Bronchial epithelial cell (primary cell): ENCODE measurements at places on chromosomes 6 and 20. TPM values are rescaled to one million over a fixed set of nuclear protein-coding genes. Genes with fewer than 3 reads are reported as not detected.

DNA sequence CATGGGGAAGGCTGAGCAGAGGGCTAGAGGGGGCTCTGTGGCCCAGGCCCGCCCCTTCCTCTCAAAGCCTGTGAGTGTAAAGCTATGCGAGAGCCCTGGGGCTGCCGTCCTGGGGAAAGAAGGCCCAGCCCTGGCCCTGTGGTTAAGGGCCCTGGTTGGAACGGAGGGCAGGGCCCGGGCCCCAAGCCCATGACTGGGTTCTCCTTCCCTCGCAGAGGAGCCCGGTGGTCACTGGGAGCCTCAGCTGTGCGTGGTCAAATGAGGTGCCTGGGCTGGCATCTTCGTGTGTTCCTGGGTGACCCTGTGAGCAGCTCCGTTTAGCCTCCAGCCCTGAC, 56.0 kb downstream of the SMOC2 start:
- DNase-seq = no peak

DNA sequence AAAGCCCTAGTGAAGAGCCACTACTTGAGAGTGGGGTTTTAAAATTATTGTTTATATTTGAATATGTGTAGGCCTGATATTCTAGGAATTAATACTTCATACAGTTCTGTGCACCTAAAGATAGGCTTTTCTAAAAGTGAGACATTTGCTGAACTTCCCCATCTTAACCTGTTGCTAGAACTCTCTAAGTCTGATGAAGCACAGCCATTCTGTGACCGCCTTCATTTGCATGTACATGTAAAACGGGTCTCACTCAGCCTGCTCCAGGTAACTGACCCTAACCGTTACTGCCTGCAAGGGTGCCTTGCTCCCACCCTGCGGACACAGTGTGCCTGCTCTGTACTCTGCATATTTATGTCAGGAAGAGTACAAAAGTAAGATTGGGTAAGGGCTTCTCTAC, 44.3 kb upstream of the IRF4 start:
- no peak for DNase-seq

DNA sequence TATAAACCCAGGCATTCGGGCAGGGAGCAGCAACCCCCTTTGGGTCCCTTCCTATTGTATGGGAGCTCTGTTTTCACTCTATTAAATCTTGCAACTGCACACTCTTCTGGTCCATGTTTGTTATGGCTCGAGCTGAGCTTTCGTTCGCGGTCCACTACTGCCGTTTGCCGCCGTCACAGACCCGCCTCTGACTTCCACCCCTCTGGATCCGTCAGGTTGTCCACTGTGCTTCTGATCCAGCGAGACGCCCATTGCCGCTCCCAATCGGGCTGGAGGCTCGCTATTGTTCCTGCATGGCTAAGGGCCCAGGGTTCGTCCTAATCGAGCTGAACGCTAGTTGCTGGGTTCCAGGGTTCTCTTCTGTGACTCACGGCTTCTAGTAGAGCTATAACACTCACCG, 111.3 kb downstream of the TMEM170B start:
- no peak for DNase-seq

GRCh38 chr6:38554700-38555413, 84.9 kb downstream of the BTBD9 start:
- peak; percentile 57 for DNase-seq

DNA sequence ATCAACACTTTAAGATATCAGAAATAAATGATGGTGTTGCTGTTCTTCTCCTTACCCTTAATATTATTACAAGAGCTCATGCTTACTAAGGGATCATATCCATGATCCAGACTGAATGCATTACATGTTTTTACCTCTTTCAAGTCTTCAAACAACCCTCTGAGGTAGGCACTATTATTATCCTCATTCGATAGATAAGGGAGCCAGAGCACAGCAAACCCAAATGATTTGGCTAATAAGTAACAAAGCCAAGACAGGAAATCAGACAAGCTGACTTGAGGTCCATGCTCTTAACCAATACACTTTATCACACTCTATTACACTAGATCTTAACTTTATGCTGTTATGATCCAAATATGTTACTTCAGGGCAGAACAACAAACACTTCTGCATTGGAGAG, 145.9 kb downstream of the RALGAPA2 start:
- no peak for DNase-seq

DNA sequence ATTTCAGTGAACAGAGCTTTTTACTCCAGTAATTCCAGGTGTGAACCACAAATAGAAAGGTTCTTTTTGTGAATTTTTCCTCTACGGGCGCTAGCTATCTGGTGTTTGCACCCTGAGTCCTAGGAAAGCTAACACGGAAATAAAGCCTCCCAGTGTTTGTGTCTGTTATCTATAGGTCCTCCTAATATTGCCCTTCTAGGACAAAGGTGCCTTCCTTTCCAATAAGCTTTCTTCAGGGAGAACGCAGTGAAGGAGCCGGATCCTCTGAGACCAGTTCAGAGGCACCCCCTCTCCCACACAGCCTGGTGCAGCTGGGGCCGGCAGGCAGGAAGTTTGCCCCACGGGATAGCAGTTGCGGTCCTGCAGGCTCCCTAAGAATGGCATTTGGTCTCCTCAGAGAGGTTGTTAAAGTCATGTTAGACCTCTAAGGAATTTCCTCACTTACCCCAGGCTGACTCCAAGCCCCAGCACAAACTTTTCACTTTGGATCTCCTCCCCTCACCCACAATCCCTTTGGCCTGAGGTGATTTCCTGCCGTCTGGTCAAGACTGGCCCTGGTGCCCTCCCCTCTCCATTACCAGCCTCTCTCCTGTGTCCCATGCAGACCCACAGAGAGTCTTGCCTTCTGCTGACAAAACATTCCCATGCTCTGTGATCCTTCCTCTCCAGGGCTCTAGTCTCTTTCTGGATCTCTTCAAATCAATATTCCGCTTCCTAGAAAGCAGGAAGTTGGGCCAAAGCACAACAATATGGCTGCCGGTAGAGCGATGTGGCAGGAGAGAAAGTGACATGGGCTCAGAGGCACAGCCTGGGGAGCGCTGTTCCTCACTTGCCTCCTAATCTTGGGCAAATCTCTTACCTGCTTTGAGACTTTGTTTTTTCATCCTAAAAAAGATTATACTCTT, 126.0 kb downstream of the MOXD1 start:
- no peak for DNase-seq

GRCh38 chr6:108710030-108710429, 138.2 kb upstream of the ARMC2 start:
- no peak for DNase-seq

MUC22 gene
- total RNA-seq = under 0.01 TPM in 1 of 2 replicates, not detected in the other

DNA sequence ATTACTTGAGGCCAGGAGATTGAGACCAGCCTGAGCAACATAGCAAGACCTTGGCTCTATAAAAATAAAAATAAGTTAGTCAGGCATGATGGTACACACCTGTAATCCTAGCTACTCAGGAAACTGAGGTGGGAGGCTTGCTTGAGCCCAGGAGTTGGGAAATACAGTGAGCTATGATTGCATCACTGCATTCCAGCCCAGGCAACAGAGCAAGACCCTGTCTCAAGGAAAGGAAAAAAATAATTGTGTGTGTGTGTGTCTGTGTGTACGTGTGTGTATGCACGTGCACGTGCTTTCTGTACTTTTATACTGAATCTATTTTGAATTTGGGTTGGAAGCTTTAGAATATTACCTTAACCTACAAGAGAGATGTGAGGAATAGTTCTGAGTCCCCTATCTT, 58.9 kb downstream of the KIZ start:
- peak; percentile 86 for DNase-seq

MCCD1 gene
- total RNA-seq = not detected in 2 replicates

FOXP4 gene
- 2.1 and 2.3 TPM in 2 replicates for total RNA-seq

PI16 gene
- not detected in 2 replicates for total RNA-seq

DNA sequence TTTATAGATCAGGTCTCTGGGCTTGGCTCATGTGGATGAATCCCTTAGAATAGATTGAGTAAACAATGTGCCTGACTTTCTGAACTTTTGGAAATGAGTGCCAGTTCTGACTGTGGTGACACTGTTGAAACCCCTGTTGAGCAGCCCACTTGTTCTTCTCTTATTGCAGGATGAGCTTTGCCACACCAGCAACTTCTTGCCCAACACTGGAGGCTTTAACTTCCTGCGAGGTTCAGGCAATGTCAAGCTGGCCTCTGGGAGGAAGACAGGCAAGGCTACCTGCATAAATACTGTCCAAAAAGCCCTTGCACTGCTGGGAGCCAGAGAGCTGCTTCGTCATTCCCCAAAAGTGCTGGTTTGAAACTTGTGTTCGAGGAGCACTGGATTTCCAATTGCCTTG, 32.8 kb upstream of the SMIM8 start:
- no peak for DNase-seq

DNA sequence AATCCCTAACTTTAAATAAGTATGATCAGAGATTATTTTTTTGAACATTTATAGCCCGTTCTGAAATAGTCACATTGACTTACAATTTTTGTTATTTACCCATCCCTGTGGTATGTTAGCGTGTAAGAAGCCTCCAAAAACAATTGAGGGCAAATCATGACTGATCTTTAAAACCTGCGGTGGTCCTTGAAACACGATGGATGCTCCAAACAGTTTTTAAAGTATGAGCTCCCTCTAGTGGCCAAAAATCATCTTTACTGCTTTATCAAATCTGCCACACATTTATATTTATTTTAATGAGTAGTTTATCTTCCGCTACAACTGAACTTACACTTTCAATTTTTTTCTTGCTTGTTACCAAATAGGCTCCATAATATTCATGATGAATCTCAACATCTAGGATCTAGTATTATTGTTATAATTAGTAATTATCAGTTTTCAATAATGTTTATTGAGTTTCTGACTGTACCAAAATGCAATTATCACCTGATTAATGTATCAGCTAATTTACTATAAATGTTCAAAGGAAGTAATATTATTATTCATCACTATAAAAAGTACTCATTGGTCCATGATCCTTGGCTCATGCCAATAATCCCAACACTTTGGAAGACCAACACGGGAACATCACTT, 52.2 kb downstream of the MARCKS start:
- DNase-seq = peak; percentile 57

- no peak for DNase-seq
These were observed 36.6 kb upstream of the NHSL1 start for GRCh38 chr6:138535728-138536455.
